ENCODE measurements at places on chromosomes 5 and 9.
A peak's percentile ranks its signal among the peaks of the same experiment; 100 is the strongest.

- DNase-seq: no peak
Observed at GRCh38 chr9:137404961-137405567, 17.9 kb downstream of the EXD3 start.

GRCh38 chr9:97615439-97616072 is 17.6 kb downstream of the TSTD2 start:
- DNase-seq: peak; percentile 63

- DNase-seq: no peak
Observed at GRCh38 chr5:103244398-103244797, 14.2 kb upstream of the MACIR start.

DNA sequence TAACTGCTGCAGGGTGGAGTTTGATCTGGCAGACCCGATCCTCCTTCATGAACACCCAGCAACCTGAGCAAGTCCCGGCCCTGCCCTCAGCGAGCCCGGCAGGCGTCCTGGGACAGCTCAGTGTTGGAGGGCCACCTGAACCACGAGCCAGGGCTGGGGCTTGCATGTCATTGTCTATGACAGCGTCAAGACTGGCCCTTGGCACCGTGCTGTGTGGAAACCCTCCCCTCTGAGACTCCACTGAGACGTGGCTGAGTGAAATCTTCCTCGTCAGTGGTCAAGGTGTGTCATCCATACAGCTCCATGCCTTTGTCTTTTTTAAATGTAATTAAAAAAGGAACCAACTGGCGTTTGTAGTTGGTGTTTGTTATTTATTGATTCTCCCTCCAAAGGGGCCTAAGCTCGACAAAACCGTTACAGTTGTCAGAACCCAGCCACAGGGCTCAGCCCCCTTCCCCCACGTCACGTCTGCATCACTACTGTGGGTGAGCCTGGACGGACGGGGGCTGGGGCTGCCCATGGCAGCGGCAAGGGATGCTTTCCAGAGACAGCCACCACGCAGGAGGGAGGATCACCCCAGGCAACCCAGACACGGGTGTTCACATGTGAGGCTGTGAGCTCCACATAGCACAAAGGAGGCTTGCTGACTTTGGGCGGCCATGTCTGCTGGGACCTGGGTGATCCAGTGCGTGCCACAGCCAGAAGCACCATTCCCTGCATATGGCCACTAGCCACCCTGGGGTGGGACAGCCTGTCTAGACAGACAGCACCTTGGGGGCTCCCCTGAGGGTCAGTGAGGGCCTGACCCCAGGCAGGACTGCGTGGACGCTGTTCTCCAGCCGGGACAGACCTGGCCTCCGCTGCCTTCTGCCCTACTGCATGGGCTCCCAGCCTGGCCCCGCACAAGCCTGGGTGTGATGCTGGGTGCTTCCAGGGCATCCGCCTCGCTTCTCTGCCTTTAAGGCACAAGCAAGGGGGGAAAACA is 7.3 kb downstream of the UCK1 start:
- DNase-seq: no peak

GRCh38 chr9:72864327-72864726 is 88.5 kb downstream of the ALDH1A1 start:
- DNase-seq: no peak

DNA sequence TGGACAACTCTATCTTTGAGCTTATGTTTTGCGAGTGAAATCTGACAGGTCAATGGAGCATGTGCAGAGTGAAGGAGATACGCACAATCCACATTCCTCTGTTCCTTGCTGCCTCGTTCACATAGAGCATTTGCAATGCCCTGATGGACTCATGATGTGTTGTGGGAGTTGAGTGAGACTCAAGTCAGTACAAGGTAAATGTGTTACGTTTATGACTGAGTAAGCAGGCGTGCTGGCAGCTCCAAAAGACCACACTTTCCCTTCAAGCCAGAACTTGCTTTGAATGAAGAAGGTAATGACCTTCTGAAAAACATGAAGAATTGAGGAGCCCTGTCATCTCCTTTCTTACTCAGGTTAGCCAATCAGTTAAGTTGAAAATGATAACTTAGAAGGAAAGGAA is 477.8 kb downstream of the CTNND2 start:
- no peak for DNase-seq

DNA sequence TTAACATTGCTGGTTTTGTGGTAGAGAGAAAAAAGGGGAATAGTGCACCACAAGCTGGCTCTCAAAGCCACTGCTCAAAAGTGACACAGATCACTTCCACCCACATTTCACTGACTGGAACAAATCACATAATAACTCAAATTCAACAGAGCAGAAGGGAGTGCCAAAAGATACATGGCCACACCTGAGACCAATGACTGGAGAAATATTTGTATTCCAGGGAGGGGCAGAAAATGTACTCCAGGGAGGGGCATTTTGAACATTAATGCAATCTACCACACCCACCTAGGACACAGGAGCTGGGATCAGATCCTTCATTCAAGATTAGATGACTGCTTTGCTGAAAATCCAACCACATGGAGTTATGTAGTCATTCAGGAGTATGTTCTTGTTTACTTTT is 44.8 kb upstream of the ALDOB start:
- DNase-seq: peak; percentile 50

- no peak for DNase-seq
Observed at GRCh38 chr5:164555809-164556208, 1050.4 kb downstream of the MAT2B start.

- no peak for DNase-seq
Observed at GRCh38 chr5:132059043-132059695, 1.3 kb upstream of the IL3 start.

- DNase-seq: no peak
Observed at GRCh38 chr5:34897646-34898045, 17.7 kb downstream of the RAD1 start.

DNA sequence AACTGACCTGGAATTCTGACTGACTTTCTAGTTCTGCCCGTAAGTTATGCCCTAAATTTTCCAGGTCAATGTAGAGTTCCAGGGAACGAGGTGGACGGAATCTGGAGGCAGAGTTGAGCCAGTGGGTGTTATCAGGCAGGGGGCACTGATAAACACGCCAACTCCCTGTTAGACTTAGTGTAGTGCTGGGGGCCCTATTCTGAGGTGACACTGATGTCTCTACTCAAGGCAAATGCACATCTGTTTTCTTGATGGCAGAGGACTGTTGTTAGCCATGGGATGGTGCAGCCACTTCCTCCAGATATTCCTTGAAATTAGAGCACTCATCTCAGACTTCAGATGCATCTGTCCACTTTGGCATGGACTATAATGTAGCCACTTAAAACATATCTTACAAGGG is 83.5 kb downstream of the C9orf152 start:
- DNase-seq: no peak

DNA sequence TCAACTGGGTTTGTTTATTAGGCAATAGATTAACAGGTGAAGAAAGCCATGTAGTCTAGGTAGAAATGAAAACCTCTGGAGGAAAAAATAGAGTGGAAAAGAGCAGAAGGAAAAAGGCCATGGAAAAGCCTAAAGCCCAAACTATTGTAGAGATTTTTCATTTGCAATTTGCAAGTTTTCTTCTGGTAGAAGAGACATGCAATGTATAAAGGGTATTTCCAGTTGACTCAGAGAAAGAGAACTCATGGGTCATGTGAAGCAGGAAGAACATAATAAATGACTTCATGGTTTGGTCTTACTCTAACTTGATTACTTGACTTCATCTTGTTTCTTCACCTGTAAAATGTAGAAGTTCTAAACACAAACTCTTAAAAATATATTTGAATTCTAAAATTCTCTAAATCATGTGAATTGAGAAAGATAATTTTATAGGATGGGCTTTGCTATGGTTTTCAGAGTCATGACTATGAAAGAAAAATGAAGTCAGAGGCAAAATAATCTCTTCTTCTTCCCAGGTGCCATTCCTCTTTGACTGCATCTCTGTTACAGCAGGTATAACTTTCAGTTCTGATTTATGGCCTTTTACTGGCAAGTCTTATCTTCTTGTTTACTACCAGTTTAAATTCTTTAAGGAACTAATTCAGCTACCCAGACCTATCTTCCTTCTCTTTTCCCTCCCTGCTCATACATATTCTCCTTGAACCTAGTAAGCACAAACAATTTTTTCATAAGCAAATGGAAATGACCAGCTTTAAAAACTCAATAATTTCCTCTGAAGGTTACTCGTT is 47.7 kb upstream of the TMC1 start:
- DNase-seq: no peak

DNA sequence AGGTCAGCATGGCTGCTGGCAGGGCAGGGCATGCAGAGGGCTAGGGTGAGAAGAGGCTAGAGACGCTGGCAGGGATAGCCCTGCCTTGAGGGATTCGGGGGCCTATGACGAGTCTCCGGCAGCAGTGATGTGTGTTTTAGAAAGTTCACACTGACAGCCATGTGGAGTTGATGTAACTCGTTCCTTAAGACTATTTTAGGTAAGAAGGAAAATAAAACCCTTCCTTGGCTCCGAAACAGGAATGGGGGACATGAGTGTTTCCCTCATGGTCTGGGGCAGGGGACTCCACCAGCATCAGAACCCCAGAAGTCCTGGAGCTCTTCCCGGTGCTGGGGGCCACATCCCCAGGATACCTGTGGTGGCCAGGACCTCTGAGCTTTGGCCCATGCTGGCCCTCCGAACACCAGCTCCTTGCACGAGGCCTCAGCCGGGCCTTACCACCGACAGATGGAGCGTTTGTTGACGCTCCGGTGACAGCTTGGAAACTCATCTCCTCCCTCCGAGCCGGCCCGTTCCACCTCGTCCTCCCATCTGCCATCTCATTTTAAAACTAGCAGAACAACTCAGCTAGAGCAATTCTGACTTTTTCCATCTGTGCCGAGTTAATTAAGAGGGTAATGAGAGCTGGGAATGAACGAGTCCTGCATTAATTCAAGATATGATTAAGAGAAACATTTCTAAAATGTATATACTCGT is 337.7 kb downstream of the CDK5RAP2 start:
- no peak for DNase-seq

DNA sequence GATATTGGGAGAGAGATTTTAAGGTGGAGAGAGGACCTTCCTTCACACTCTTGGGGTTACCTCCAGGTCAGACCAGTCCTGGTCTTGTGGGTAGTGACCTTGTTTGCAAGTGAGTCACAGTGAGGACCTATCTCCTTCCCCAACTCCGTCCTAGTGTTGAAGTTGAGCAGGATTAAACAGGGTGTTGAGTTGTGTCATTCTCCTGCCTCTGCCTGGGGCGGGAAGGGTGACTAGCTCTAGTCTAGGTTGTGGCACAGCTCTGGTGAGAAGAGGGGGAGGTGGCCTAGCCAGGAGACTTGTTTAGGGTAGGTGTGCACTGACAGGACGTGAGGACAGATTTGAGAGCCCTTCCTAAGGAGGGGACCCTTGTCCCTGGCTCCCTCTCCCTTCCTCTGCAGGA is 119.6 kb upstream of the PITX1 start:
- no peak for DNase-seq

- DNase-seq: peak; percentile 79
Observed at GRCh38 chr5:16935231-16936149, 598 bp downstream of the MYO10 start.

- peak; percentile 85 for DNase-seq
Observed at GRCh38 chr5:41843456-41844370, 26.5 kb downstream of the OXCT1 start.

DNA sequence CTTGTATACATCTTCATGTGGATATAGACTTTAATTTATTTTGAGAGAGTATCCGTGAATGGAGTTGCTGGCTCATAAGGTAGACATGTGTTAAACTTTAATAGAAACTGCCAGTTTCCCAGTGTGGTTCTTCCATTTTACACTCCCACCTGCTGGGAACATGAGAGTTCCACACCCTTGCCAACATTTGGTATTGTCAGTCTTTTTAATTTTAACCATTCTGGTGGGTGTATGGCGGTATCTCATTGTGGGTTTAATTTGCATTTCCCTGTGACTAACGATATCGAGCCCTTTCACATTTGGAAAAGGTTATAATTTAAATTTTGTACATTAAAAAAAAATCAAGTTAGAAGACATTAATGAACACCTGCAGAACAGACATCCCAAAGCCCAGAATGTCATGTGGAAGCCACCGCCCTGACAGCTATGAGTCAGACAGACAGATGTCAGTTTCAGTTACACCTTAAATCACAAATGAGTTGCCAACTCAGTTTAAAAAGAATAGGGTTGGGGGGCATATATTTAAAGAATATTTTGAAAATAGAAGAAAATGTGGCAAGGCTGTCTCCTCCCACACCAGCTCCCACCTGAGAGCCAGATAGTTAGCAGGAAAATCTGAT is 36.9 kb downstream of the ANKRD33B start:
- no peak for DNase-seq

GRCh38 chr9:127991017-127991756 is 10.4 kb upstream of the EEIG1 start:
- DNase-seq: peak; percentile 83

GRCh38 chr5:90015584-90016018 is 394.0 kb downstream of the CETN3 start:
- DNase-seq: no peak

DNA sequence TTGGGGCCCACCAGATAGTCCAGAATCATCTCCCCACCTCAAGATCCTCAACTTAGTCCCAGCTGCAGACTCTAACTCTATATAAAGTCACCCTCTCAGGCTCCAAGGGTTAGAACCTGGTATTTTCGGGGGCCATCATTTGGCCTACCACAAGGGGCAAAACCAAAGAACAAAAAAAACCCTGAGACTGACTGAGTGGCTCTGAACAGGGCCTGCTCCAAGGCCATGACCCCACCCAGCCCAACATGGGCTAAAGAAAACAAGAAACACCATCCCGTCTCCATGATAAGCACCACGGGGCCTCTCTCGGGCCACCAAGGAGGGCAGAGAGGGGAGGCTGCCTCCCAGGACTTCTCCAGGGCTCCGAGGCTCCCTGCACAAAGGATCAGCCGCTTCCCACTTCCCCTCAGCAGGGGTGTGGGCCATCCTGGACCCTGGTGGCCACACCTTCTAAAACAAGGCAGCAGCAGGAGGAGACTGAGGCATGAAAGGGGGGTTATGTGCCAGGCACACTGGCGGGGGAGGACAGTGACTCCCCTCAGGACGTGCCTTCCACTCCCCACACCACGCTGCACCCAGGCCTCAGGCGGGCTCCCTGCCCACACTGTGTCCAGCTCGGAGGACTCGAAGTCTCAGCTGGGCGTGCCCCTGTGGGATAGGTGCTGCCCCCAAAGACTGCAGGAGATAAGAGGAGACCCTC is 51.5 kb downstream of the SEMA4D start:
- no peak for DNase-seq

DNA sequence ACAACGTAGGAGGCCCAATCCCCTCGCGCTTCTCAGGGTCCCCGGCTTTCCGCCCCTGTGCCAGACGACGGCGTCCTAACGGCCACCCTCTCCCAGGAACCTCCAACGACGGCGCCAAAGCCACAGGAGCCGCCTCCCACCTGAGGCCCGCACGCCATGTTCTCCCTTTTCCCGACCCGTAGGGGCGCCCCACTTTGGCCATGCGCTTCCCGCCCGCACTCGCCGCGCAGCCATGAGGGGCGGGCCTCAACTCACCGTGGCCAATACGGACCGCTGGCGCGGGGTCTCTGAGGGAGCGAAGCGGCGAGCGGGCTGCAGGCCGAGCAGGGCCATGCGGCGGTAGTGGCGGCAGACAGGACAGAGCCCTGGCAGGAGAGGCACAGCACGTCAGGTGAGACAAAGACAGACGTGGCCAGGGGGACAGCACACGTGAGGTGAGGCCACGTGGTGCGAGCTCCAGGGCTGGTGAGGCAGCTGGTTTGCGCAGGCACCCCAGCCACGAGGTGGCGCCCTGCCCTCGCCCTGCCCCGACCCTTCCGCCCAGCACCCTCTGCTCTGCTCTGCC is 1005.5 kb upstream of the PTPRD start:
- DNase-seq: no peak
